ENCODE measurements at places on chromosomes 13 and 19.

- no peak for DNase-seq
Observed at GRCh38 chr13:108281901-108282300, 12.4 kb downstream of the TNFSF13B start.

GRCh38 chr13:52048516-52048915 is 24.0 kb downstream of the UTP14C start:
- no peak for DNase-seq

DNA sequence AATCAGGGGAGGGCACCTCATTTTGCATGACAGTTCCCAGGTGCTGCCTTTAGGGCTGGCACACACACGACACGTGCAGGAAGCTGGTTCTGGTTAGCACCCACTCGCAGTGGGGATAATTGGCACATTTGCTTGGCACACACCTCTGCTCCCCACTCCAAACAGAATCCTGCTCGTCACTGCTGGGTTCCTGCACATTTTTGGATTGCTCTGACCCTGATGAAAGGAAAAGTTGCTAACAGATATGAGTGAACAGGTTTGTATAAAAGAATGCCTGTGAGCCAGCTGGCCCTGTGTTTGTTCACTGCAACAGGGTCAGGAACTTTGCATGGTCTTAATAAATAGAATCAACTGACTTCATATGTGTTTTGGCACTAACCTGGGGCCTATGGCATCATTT is 1500.4 kb downstream of the EFNB2 start:
- no peak for DNase-seq

- DNase-seq, result no peak
Observed at GRCh38 chr19:50422397-50423278, 3.9 kb downstream of the SPIB start.

DNA sequence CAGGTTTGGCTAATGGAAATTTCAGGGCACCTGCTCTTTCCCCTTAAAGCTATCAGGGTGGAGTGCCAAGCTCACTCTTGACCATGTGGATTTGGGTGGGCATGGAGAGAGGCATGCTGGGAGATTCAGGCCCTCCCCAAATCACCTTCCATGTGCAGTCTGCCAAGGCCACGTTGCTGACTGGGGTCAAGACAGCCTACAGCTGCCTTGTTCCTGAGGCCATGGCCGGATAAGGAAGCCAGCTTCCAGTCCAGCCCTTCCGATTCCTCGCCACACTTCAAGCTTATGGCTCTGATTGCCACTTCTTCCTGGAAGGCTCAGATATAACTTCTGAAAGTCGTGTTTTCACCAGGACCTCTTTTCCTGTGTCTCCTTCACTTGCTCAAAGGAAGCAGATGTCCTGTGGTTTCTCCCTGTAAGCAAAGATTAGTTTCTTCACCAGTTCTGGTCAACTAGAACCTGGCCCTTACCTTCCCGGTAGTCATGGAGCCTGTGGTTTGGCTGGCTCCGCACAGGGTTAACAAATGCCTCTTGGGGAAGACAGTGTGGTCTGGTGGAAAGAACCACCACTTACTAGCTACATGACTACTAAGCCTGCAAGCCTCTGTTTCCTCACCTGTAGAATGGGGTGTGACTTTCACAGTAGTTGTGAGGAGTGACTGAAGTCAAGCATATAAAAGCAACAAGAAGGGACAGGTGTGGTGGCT is 16.1 kb upstream of the TPT1 start:
- DNase-seq, result no peak

GRCh38 chr19:44737238-44738071 is 11.1 kb upstream of the BCL3 start:
- DNase-seq, result no peak

DNA sequence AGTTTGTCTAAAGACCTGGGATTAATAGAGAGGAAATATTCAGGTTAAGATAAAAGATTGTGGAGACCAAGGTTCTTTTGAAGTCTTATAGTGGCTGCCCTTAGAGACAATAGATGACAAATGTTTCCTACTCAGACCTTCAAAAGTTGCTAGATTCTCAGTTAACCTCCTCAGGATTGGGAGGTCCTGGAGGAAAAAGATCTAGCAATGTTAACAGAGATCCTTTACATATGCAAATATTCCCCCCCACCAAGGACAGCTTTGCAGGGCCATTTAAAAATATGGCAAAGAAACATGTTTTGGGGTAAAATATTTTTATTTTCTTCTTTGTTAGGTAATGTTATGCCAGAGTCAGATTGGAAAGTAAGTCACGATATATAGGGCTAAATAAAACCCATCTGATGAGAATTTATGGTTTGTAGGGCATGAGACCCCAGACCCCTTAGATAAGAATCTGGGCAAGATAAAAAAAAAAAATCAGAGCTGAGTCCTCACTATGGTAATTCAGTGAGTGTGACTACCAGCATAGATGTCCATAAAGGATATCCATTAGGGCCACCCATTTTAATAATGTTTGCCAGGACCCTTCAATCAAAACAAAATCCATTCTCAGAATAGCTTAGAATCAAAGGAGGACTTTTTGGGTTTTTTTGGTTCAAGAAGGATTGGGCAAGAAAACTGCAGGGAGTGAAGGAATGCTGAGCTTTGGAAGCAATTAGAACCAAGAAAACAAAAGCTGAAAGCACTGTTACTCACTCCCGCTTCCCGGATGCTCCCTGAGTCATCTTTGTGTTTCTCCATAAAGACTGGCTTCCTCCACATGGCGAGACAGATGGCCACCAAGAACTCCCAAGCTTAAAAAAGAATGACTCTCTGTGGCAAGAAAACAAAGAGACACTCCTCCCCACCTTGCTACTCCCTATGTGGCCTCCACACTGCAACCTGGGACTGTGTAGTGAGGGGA is 28.2 kb downstream of the VSTM1 start:
- DNase-seq, result peak; percentile 93

DNA sequence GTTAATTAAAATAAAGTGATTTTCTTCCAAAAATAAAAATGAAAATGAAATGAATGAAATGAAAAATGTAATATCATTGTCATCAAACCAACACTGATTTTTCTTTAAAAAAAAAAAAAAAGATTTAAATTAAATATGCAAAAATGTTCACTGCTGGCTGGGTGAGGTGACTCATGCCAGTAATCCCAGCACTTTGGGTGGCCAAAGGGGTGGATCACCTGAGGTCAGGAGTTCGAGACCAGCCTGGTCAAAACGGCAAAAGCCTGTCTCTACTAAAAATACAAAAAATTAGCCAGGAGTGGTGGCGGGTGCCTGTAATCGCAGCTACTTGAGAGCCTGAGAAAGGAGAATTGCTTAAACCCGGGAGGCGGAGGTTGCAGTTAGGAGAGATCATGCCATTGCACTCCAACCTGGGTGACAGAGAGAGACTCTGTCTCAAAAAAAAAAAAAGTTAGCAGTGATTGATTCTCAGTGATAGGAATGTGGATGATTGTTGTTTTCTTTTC is 44.6 kb upstream of the LSM14A start:
- no peak for DNase-seq

GRCh38 chr13:97226013-97226412 is 3.9 kb downstream of the MBNL2 start:
- no peak for DNase-seq

GRCh38 chr13:24066405-24067295 is 93.9 kb upstream of the SPATA13 start:
- DNase-seq, result no peak

DNA sequence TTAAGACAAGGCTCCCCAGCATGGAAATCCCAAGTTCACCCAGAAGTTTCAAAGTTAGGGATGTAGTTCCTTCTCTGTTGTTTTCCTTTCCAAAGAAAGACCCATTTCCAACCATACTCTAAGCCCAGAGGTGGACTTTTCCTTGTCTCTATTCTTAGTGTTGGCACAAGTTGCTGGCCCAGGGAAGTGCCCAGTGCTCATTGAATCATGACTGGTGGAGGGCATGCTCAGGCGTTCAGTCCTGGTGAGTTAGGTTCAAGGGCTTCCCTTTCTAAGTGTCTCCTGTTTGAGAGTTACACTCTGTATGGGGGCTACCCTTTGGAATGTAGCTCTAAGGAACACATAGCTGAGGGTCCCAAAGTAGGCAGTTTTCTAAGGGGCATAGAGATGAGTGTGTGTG is 389.5 kb downstream of the KCNRG start:
- DNase-seq, result no peak

DNA sequence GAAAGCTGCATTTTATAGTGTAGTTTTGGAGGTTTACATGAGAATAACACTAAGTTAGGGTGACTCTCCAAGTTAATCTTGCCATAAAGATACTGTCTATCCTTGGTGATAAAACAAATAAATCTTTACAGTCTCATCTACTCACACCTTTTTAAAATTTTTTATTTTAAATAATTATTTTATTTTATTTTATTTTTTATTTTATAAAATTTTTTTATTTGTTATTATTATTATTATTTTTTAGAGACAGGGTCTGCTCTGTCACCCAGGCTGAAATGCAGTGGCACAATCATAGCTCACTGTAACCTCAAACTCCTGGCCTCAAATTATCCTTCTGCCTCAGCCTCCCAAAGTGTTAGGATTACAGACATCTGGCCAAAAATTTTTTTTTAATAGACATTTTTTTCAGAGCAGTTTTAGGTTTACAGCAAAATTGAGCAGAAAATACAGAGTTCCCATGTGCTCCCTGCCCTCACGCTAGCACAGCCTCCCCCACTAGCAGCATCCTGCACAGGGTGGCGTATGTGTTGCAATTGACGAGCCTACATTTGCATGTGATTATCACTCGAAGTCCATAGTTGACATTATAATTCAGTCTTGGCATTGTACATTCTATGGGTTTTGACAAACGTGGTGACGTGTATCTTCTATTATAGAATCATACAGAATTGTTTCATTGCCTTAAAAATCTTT is 41.0 kb downstream of the RASL11A start:
- no peak for DNase-seq

DNA sequence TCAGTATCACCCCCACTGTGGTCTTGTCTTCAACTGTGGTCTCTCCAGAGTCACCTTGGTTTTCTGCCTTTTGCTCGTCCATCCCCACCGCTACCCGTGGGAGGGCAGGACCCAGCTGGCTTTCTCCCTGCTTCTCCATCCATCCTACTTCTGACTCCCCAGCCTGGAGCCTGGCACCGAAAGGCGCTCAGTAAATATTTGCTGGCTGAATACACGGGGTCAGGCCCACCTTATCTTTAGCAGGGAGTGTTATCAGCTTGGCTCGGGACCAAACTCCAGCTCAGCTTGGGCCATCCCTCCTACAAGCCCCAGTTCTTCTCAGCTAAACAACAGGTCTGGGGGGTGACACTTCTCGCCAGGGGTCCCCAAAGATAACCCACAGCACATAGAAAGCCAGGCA is 62.0 kb upstream of the KLF2 start:
- DNase-seq, result no peak

GRCh38 chr19:15869109-15869555 is 28.7 kb downstream of the CYP4F2 start:
- peak; percentile 52 for DNase-seq

GRCh38 chr13:75258159-75258782 is 223.7 kb downstream of the TBC1D4 start:
- peak; percentile 61 for DNase-seq

DNA sequence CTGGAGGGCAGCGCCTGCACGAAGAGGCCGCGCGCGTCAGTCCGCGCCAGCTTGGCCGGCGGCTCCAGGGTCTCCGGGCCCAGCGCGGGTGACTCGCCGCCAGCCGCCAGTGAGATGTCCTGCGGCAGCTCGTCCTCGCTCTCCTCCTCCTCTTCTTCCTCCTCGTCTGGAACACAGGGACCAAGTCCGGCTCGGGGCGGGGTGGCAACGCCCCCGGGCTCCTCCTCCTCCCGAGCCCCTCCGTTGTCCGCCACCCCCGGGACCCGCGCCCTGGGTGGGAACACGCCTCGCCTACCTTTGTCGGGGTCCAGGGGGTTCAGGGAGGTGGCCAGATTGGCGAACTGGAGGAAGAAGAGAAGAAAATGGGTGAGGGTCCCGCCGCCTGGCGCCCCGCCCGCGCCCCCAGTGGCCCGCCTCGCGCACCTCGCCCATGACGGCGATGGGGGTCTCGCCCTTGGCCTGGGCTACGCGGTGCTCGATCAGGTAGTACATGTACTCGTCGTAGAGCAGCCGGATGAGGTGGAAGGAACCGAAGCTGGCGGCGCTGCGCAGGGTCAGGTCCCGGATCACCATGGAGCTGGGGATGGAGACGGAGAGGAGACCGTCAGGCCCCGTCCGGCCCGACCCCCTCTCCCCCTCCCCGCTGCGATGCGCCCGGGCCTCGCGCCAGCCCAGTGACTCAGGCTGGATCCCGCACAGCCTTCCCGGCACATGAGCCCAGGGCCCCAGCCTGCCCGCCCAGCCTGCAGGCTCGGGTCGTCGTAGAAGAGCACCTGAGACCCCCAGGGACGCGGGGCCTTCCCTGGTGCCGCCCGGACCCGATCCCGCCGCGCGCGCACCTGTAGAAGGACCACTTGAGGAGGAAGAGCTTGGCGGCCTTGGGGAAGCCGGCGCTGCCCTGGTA is 10.6 kb downstream of the DCAF15 start:
- no peak for DNase-seq

DNA sequence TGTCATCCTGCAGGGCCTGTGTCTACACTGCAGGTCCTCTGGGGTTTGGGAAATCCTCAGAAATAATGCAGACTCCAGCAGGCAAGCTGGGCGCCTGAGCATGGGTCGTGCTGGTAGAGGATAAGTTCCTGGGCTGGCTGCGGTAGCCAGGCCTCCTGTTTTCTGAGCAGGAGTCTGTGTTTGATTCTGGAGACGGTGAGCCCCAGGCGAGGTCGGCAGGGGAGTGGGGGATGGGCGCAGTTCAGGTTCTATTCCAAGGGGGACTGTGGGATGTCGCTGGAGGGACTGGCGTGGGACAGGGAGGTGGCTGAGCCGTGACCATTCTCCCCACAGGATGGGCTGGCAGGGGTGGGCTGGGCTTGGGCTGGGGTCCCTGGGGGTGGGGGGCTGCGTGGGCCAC is 154.7 kb downstream of the KDM4B start:
- no peak for DNase-seq

DNA sequence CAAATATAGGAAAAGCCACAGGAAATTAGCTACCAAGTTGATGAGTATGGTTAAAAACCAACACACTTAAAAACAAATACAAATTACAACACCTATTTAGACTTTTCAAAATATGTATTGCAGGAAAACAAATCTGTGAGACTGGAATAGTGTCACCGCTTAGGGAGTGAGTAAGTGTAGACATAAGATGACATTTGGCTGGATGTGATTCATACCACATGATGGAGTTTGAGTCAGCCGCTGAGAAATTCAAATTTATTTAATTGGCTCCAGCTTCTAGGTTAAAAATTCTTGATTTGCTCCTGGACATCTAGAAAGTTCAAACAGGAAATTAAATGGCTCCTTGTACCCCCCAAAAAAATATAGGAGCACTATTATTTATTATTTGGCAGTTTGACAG is 531.7 kb downstream of the SLITRK1 start:
- peak; percentile 74 for DNase-seq

- no peak for DNase-seq
Observed at GRCh38 chr13:32403108-32403507, 24.8 kb downstream of the N4BP2L1 start.

GRCh38 chr19:1259206-1259875 is 9.8 kb upstream of the CIRBP start:
- DNase-seq, result peak; percentile 76

DNA sequence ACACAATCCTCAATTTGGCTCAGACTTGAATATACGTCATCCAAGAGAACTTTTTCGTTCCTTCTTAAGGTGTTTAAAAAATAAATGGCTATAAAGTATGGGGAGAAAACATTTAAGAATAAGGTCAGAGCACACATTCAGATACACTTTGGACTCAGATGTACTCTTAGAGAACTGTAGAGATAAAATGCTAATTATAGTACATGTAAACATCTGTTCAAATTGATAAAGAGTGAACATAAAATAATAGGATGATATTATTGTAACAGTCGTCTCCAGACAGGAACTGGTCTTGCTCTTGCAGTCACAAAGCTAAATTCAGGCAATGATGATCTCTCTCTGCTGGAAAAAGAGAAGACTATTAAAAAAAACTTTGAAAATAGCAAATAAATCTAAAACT is 91.4 kb downstream of the RBM26 start:
- no peak for DNase-seq

GRCh38 chr19:18017275-18018083 is 9.5 kb downstream of the ARRDC2 start:
- DNase-seq, result no peak

Data from RKO (cell line).